ENCODE measurements at places on chromosomes 13 and 19.

GRCh38 chr13:38582133-38582532, 104.7 kb upstream of the FREM2 start:
- DNase-seq = peak; percentile 14

DNA sequence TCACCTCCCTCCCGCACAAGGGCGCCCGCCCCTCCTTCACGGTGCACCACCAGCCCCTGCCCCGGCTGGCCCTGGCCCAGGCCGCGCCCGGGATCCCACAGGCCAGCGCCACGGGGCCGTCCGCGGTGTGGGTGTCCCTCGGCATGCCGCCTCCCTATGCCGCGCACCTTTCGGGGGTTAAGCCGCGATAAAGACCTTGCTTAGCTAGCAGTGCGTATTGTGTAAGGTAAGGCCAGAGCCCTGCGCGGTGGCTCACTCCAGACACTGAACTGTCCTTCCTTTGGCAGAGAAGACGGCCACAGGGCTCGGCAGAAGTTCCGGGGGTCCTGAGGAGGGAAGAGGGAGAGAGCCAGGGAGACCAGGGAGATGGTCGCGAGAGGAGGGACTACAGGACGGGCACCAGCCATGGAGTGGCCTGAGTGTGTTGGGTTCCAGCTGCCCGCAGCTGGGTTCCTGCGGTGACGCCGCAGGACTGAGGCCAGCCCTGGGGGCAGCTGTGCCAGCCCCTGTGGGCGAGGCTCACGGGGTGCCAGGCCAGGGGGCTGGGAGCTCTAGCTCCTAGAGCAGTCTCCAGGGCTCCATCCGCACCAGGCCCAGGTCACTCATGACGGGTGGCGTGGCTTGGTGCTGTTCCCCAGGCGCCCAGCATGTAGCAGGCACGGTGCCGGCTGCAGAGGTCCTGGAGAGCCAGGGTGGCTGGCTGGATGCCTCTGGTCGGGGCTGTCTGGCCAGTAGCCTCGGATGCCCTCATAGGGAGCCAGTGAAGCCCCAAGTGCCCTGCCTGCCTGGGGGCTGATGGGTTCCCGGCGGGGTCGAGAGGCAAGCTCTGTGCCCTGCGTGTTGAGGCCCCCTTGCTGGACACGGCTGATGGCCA, 7.7 kb downstream of the PLEKHJ1 start:
- DNase-seq = no peak

DNA sequence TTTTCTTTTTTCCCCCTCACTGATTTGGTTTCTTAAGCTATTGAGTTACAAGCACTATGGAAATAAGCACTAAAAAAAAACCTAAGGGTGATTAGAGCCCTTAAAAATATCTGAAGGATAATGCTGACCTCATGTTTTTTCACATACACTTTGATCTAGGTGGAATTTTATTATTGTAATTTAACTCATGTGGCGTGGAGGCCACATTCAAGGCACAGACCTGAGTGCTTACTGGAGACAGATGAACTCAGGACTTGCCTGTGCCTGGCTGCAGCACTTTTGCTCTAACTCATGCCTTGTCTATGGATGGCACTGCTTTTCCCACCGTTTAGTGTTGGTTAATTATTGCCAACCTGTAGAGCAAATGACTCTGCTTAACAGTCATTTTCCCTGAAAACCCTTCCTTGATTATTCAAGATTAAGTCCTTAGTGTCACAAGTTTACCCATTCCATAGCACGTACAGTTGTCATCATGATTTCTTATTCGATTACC, 541.4 kb downstream of the GPC6 start:
- no peak for DNase-seq

GRCh38 chr19:36152352-36153091, at the start of gene COX7A1:
COX7A1 (minus strand) TSS chr19:36152447; CDS start chr19:36152407, 40 bp downstream.
- no peak for DNase-seq

- DNase-seq = no peak
Measured at GRCh38 chr13:29021311-29021710, 201.2 kb downstream of the MTUS2 start.

- no peak for DNase-seq
Measured at GRCh38 chr13:89610881-89611280, 1736.6 kb upstream of the MIR17HG start.

DNA sequence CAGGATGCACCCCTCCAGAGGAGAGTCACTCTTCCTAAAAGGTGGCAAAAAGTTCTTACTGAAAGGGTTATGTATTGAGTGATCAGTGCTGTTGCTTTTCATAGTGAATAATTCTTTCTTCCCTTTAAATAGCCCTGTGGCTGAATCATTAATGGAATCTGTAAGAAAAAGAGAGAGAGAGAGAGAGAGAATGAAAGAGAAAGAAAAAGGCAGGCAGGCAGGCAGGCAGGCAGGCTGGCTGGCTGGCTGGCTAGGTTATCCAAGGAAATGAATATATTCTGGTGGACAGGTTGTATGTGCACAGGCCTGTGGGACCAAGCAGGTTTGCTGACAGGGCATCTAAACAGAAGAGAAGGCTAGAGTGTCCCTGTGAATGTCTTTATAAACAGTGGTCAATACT, 100.5 kb downstream of the DLEU7 start:
- no peak for DNase-seq

- no peak for DNase-seq
Measured at GRCh38 chr19:21317821-21318220, 11.4 kb downstream of the ZNF708 start.

- no peak for DNase-seq
Measured at GRCh38 chr19:10332158-10332964, 968 bp downstream of the RAVER1 start.

DNA sequence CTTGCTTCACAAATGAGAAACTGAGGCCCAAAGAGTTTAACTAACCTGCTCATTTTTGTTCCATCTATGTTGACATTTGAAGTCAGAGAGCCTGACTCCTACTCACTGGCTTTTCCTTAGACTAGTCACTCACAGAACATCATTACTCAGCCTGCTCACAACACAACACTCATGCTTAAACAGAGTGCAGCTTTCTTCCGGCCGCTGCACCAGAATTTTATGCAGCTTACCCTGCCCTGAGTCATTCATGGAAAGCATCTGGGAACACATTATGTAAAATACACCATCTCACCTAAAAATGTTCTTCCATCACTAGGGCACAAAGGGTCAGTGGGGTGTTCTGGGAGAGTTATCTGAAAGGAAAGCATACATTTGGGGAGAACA, 303.4 kb downstream of the SPRY2 start:
- DNase-seq = no peak

- DNase-seq = no peak
Measured at GRCh38 chr19:29845574-29846176, 33.9 kb downstream of the CCNE1 start.

DNA sequence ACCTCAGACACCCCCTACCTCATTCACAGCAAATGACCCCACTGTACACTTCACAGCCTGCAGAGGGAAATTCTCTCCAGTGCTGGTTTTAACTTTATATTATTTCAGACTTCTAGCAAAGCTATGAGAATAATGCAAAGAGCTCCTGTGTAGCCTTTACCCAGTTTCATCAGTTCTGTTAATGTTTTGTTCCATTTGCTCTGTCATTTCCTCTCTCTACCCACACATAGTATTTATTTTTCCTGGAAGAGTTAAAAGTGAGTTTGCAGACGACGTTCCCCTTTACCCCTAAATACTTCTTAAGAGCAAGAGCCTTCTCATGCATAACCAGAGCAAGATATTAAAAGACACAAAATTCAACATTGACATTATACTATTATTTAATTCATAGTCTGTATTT, 49.9 kb upstream of the ADGRE1 start:
- DNase-seq = no peak

GRCh38 chr19:6273701-6274601, 5.8 kb downstream of the MLLT1 start:
- peak; percentile 58 for DNase-seq

- DNase-seq = no peak
Measured at GRCh38 chr19:51327066-51328001, 14.6 kb downstream of the VSIG10L start.

- no peak for DNase-seq
Measured at GRCh38 chr13:69948016-69948415, 159.6 kb upstream of the ATXN8OS start.

GRCh38 chr13:93226065-93226622, 463 bp upstream of the GPC6 start:
- no peak for DNase-seq

DNA sequence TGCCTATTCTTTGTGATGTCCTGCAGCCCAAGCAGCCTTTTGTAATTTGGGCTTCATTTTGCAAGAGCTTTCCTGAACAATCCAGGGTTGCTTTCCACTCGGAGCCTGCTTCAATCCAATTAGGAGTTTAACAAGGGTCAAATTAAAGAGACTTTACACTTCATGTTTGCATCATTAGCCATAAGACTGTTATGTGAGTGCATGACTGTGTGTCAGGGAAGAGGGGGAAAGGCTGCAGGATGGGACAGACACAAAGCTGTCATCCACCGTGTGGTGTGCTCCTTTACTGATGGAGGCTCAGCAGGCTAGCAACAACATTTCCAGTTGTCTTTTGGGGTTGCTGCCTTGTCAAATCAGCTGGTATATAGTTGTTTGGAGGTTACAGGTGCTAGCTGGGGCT, 23.7 kb upstream of the MAB21L1 start:
- no peak for DNase-seq

- peak; percentile 9 for DNase-seq
Measured at GRCh38 chr13:33401238-33401637, 115.7 kb upstream of the STARD13 start.

DNA sequence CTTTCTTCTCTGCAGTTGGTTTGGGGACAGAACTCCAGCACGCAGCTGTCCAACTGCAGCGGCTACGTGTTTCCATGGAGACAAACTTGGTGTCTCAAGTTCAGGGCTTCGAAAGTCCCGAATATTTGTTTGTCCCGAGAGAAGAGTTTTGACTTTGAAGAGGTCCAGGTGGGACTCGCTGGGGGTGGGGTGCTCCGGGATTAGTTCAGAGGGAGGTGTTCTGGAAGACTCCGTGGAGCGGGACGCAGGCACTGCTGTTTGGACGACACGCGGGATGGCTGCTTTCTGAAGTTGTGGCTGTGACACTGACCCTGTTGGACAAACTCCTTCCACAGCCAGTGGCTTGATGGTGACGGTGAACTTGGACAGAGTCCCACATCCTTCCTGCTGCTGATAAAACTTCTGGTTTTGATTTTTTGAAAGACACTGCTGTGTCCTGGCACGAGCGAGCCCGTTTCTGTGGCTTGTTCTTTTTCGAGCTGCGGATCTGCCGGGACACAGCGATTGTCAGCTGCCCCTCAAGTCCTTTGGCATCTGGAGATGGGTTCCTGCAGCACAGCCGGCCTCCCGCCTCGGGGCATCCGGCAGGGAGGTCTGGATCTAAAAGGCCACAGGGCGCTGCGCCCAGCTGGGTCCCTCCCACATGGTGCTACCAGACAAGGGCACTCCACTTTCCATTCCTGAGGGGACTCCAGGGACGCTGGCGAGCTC, 15.9 kb upstream of the RANBP3 start:
- no peak for DNase-seq

DNA sequence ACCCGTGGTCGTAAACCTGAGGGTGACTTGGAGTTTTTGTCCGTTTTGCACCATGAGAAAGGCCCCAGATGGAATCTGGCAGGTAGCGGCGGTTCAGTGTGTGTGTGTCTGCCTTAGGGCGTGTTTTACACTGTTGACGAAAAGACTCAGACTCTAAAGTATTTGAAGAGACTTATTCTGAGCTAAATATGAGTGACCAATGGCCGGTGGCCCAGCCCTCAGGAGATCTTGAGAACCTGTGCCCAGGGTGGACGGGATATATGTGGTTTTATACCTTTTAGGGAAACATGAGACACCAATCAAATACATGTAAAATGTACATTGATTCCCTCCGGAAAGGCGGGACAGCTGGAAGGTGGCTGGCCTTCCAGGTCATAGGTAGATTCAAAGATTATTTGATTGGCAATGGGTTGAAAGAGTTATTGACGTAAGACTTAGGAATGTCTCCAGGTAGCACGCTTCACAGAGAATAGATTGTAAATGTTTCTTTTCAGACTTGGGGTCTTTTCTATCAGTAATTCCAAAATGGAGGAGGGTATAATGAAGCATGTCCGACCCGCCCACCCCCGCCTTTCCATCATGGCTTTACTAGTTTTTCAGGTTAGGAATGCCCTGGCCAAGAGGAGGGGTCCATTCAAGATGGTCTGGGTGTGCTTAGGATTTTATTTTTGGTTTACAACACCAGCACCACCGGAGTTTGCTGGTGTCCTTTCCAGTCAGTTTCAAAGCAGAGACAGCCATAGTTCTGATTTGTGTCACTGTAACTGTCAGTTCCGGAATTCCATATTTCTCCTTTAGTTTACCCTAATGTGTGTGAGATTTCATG, 1.0 kb upstream of the ZNF529 start:
- no peak for DNase-seq

DNA sequence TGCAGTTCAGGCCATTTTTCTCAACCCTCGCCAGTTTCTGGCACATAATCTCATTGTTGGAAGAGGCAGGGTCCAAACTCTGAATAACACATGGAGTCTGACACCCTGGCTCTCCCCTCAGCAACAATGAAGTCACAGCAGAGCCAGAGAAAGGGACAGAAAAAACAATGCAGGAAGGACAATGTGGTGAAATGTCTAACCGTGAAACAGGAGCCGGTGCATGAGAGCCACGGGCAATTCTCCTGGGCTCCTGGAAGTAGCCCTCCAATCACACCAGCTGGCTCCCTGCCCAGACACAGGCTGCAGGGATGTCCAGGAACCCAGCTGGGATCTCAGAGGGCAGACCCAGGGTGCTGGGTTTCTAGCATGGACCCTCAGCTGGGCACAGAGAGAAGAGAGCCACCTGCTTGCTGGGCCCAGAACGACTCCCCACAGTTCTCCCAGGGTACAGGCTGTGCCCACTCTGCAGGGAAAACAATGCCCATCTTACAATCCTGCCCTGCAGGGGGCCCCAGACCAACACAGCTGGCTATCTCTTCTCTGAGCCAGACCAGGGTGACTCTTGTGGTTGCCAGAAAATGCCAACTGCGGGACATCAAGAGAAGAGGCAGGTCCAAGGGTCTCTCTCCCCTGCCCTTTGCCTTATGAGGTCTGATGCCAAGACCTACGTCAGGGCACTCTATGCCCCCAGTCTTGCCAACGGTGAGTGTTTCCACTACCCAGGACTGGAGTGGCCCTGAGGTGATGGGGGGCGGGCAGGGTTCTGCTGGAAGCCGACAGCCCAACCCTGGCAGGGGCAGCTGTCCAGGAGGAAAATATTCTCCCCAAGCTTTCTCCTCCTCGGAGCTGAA, 64.5 kb downstream of the CEBPG start:
- no peak for DNase-seq

- no peak for DNase-seq
Measured at GRCh38 chr19:1181606-1182005, 7.5 kb upstream of the SBNO2 start.

- DNase-seq = no peak
Measured at GRCh38 chr19:872266-872951, 12.9 kb downstream of the CFD start.

GRCh38 chr19:38375098-38375493, 725 bp downstream of the PSMD8 start:
- DNase-seq = no peak

GRCh38 chr13:51644654-51645053, 60.4 kb downstream of the WDFY2 start:
- no peak for DNase-seq

DNA sequence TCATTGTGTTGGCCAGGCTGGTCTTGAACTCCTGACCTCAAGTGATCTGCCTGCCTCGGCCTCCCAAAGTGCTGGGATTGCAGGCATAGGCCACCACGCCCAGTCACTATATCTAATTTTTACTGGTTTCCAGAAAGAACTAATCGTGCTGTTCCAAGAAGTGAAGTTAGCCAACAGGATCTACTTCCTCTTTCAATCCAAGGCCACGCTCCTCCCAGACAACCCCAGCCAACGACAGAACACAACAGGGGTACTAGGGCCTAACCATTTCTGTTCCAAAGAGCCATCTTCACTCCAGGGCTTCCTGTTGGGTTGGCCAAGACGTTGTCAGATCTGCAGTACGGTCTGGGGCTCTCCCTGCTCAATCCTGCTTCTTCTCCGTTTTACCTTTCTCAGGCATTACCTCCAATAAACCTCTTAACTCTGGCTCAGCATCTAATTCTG, 7.0 kb upstream of the LSM14A start:
- no peak for DNase-seq

Measured in NCI-H446 treated with DMSO at 0.1 percent for 48 hours (cell line).